NCI-H1092 (cell line): ENCODE measurements at places on chromosomes 16 and 17.

DNA sequence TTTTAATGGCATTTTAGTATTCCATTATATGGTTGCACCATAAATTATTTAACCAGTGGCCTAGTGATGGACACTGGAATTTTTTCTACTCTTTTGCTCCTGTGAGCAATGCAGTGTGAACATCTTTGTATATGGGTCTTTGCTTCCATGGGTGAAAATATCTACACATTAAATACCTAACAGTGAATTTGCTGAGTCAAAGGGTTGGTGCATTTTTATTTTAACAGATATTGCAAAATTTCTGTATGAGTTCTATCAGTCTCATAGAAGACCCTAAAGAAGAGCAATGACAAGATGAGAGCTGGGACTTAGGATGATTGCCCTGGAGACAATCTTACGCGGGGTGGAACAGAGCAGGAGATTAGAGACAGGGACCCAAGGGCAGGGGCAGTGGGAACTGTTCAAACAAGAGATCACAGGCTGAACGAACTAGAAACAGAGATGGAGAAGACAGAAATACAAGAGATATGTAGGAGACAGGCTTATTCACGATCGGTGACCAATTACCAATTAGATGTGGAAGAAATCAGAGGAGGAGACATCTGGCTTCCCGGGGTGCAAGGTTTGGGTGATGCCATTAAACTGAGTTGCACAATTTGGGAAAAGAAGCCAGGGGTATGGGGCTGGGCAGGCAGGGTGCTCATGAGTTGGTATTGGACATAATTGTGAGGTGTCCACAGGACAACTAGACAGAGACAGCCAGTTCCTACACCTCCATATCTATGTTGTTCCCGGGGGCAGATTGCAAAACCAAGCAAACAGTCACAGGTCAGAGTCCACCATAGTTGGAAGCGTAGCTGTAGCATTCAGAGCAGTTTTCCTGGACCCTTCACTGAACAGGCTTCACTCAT lies 39.9 kb upstream of the LONP2 start:
- no peak for DNase-seq

GRCh38 chr16:8669481-8669880 lies 4.9 kb upstream of the ABAT start:
- no peak for DNase-seq

DNA sequence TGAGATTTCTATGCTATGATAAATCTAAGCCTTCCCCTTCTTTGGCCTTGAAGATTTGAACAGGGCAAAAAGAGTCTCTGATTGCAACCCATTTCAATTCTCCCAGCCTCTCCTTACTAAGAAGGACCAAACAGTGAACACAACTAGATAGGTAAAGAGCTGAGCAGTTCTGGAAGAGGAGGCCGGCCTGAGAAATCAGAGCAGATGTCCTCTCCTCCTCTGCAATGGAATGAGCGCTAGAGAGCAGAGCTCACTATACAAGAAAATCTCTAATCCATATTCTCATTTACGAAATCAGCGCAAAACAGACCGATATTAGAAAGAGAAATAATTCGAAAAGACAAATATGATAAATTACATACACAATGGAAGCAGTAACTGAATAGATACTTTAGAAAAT lies 124.2 kb downstream of the CDK5R1 start:
- no peak for DNase-seq

GRCh38 chr17:44417553-44417952 lies 28.1 kb upstream of the ITGA2B start:
- no peak for DNase-seq

- no peak for DNase-seq
Observed at GRCh38 chr17:64739316-64740058, 77.4 kb upstream of the SMURF2 start.

GRCh38 chr16:56547949-56548567 lies 16.8 kb upstream of the MT4 start:
- no peak for DNase-seq

- peak; percentile 48 for DNase-seq
Observed at GRCh38 chr16:4288148-4288921, 15.5 kb upstream of the TFAP4 start.

- DNase-seq = no peak
Observed at GRCh38 chr16:68786685-68787418, 49.8 kb downstream of the CDH1 start.

- no peak for DNase-seq
Observed at GRCh38 chr16:75287708-75288107, 36.3 kb upstream of the BCAR1 start.

DNA sequence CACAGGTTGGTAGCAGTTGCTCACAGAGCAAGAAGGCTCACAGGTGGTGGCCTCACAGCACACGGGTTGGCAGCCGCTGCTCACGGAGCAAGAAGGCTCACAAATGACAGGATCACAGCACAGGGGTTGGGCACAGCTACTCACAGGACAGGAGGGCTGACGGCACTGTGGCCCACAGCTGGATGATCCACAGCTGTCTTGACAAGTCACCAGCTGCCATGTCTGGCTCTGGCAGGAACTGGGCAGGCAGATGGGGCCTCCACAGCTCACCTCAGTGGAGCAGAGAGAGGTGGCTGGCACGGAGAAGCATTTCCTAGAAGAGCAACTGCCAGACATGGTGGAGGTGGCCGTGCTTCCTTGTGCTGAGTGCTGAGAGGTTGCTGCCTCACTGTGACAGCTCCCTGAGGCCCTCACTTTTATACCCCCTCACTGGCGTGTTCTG lies at the start of gene KRTAP16-1:
Gene KRTAP16-1, minus strand, starts transcription at position 392 of the 442 bp plus-strand sequence. Its CDS starts 56 bp downstream, at position 336.
- DNase-seq = no peak

- no peak for DNase-seq
Observed at GRCh38 chr16:2003231-2003826, 6.3 kb downstream of the ZNF598 start.

GRCh38 chr16:67718668-67719047 lies 458 bp downstream of the GFOD2 start:
- no peak for DNase-seq

GRCh38 chr16:71345031-71345430 lies 13.5 kb upstream of the CALB2 start:
- DNase-seq = no peak

- DNase-seq = no peak
Observed at GRCh38 chr17:3602499-3602898, 6.7 kb downstream of the TRPV1 start.

GRCh38 chr17:9002606-9003354 lies 18.5 kb upstream of the NTN1 start:
- DNase-seq = no peak

- no peak for DNase-seq
Observed at GRCh38 chr16:75319513-75320411, 68.3 kb upstream of the BCAR1 start.

GRCh38 chr16:12609937-12610699 lies 193.6 kb downstream of the CPPED1 start:
- no peak for DNase-seq

GRCh38 chr17:47276444-47276843 lies 22.8 kb downstream of the ITGB3 start:
- DNase-seq = no peak

DNA sequence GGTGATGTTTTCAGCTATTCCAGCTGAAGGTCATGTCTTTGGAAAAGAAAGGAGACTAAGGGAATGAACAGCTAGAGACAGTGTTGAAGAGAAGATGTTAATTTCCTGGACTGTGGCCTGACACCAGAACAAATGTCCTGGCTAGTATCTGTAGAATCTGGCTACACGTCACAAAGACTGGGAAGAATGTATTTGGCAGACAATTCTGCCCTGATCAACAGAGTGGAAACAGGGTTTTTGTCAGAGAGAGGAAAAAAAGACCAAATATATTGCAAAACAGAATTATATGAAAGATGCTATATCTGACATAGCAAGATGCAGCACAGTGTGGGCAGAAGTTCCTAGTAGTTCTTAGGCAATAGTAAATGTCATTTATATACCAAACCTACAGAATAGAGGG lies 17.0 kb upstream of the ANKFN1 start:
- DNase-seq = no peak
